ENCODE measurements at places on chromosomes 16 and 17.

DNA sequence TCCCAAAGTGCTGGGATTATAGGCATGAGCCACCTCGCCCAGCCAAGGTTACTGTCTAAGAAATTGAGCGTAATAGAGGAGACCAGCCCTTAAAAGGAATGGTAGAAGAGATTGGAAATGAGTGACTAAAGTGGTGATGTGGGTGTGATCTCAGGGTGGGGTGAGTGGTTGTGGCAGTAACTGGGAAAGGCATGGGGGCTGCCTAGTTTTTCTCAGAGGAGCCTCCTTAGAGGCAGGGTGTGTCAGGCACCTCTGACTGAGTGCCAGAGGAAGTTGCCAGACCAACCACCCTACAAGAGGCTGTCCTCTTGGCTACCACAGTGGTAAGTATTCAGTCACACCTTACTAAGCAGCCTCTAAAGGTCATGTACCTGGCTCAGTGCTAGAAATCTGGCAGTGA is 8.9 kb downstream of the DUS2 start:
- DNase-seq = no peak

DNA sequence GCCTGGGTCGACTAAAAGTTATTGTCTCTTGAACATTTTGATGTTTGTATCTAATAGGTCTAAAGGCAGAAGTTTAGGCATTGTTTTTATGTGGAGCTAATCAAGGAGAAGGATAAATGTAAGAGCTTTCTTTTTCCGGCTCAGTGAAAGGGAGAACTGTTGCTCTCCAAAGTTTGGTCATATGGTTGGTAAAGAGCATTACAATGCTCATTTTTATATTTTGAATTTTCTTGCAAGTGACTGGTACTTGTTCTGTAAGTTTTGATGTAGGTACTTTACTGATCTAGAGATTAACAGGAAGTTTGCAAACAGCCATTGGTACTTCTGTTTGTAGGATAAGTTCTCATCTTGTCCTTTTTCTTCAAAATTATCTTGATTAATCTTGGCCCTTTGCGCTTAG is 30.9 kb upstream of the BCAS3 start:
- DNase-seq = no peak

DNA sequence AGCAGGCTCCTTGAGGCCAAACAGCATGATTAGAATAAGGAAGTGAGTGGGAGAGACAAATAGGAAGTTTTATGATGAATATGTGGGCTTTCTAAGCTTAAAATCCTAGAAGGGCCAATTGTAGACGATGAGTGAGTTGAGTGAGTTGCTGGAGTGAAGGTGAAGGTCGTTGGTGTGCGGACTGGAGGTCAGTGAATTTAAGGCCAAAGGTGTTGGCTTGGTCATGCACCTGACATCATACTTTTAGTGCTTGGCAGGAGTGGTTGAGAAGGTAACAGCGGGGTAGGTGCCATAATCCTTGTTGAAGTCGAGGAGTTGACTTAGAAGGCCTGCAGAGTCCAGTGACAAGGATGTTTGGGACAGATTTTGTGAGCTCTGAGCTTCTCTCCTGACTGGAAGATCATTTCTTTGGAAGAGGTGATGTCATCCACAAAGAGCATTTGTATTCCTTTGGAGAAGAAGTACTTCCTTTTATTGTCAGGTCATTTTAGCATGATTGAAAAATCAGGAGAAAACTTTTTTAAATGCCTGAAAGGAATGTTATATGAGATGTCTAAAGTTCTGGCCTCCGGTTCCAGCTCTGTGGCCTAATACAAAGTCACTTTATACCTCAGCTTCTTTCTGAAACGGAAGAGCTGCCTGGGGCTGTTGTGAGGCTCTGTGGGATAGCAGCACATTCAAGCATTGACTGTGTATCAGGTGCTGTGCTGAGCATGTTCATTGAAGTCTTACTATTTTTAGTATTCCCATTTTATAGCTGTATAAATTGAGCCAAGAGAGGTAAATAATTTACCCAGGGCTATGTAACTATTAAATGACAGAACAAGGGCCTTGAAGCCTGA is 53.6 kb upstream of the TBX2 start:
- DNase-seq = no peak

- no peak for DNase-seq
Observed at GRCh38 chr16:81994485-81994884, 16.8 kb downstream of the SDR42E1 start.

GRCh38 chr17:58119491-58119890 is 28.7 kb upstream of the OR4D1 start:
- DNase-seq = no peak

GRCh38 chr17:34285286-34285792 is at the start of gene CCL11:
Gene CCL11, plus strand, starts transcription at chr17:34285742. Its CDS starts 67 bp downstream, at chr17:34285809.
- DNase-seq = no peak

DNA sequence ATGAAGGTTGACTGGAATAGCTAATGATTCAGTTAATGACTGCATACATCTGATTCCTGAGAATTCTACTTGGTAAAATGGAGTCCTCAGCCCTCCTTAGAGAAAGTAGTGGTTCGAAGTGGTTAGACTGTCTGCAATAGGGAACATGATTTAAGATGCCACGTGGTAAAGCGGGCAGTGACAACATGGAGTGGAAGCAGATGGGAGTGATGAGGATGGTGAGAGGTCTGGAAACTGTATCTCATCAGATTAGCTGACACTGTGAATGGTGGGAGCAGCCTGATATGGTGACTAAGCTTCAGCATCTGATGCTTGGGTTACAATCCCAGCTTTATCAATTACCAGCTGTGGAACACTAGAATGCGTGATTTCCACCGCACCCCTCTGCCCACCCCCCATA is 8.4 kb downstream of the CDH11 start:
- DNase-seq = no peak

DNA sequence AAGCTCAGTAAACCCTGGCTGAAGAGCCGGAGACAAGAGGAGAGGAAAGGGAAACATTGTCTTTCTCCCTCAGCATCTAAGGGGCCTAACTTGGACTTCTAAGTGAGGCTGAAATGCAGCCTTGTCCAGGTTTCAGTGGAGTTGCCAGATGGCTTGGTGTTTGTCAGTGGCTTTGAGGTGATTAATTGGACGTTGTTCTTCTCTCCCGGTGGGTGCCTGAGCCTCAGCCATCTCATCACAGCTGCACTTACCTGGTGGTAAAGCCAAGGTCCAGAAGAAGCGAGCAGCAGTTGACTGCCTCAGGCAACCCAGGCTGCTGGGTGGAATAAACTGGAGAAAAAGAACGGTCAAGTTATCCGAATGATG is 202.2 kb upstream of the NLRP1 start:
- no peak for DNase-seq

GRCh38 chr16:49634235-49635008 is 221.5 kb downstream of the ZNF423 start:
- no peak for DNase-seq

GRCh38 chr17:83064732-83065659 is 14.4 kb upstream of the METRNL start:
- DNase-seq = peak; percentile 93

GRCh38 chr16:67892899-67893742 is at the start of gene PSKH1:
Gene PSKH1, plus strand, starts transcription at chr16:67893254. Its CDS starts 15,496 bp downstream, at chr16:67908750.
- peak; percentile 99 for DNase-seq

DNA sequence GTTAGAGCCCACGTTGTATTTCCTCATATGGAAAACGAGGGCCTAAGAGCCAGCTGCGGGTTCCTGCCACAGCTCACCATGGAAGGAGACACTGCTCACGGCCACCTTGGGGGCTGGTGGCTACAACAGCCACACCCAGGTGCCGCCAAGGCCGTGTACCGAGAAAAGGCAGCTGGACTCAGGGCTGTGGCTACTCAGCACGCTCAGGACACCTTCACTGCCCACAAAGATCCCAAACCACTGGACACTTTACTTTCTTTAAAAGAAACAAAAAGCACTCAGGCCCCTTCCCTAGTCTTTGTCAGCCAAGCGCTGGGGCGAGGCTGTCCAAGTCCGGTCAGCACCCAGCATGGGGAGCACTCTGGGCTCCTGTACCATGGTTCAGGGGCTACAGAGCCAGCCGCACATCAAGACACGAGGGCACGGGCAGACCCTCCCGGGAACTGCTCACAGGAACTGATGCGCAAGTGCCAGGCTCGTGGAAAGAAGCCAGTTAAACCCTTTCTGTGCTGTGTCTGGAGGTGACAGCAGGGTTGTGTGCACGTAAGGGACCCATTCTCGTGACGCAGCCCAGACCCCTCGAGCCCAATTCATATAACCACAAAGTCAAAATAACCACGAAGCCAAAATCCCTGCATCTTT is 18.5 kb downstream of the SLC16A3 start:
- DNase-seq = no peak

DNA sequence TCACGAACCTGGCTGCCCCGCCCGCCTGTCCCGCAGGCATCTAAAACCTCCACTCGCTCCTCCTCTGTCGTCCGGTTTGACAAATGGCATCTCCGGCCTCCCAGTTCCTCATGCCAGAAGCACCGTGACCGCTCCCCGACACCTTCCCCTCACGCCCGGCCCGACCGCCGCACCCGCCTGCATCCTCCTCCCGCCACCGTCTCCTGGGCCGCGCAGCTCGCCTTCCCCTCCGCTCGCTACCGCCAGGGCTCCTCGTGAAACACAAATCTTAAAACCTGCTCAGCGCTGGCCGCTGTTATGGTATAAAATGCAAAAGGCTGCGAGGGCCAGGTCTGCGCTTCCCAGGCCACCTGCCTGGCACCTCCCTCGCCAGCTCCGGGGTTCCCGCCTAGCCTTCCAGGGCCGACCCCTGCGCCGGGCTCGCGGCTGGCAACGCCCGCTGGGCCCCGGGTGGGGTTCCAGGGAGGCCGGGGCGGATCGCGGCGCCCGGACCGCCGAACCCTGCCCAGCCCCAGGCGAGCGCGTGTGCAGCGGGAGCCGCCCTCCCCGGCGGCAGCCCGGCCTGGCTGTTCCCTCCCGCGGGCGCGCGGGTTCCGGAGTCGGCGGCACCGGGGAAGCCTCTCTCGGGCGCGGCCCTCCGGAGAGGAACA is 488 bp downstream of the SPSB3 start:
- DNase-seq = peak; percentile 76
